ENCODE measurements at places on chromosomes 12 and 14.

DNA sequence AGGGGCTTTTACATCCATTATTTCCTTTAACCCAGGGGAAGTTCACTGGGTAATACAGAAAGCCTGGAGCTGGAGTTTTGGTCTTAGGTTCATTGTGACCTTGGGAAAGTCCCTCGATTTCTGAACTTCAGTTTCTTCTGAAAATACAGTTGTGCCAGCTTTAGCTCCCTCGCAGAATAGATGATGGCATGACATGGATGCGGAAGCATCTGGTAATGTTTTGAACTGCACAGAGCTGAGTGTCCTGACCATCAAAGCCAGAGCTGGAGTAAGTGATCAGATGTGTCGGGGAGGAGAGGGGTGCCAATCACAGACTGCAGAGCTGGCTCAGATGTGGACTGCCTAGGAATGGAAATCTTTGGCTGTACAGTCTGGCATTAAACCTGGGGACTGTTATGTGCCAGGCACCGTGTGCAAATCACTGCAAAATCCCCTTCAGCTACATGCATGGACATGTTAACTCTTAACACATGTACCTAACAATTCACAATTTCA, 180.9 kb downstream of the ETV6 start:
- no peak for DNase-seq

- no peak for DNase-seq
These were observed 7.9 kb upstream of the SLC10A1 start for GRCh38 chr14:69804902-69805301.

- DNase-seq, result no peak
These were observed 37.1 kb downstream of the ITPR2 start for GRCh38 chr12:26795910-26796309.

DNA sequence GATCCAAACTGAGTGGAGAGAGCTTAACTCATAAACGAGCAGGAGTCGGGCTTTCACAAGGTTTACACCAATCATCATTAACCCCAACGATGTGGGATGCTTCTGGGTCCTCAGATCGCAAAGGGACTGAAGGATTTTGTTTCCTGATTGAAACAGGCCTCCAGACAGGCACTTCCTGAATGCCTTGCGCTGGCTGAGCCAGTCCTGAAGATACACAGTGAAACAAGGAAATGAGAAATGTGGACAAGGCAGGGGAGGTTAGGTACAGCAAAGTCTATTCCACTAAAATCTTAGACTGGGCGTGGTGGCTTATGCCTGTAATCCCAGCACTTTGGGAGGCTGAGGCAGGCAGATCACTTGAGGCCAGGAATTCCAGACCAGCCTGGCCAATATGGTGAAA, 30.7 kb downstream of the RBM19 start:
- DNase-seq, result no peak

- DNase-seq, result no peak
These were observed 15.0 kb upstream of the PSMA6 start for GRCh38 chr14:35277179-35277578.

Data from NCI-H2081 treated with DMSO at 0.1 percent for 48 hours (cell line).